Right atrium auricular region (tissue), 2 donors: ENCODE measurements at places on chromosomes 3 and 15.

- H3K27me3 ChIP-seq, result no peaks in the 10 kb centered on the region
- H3K4me1 ChIP-seq, result no peaks in the 10 kb centered on the region
- H3K4me3 ChIP-seq, result no peak overlapping the region
- DNase-seq, result no peak
- H3K36me3 ChIP-seq, result no peaks in the 10 kb centered on the region
Observed at GRCh38 chr15:101520395-101520794, 30.9 kb upstream of the PCSK6 start.

DNA sequence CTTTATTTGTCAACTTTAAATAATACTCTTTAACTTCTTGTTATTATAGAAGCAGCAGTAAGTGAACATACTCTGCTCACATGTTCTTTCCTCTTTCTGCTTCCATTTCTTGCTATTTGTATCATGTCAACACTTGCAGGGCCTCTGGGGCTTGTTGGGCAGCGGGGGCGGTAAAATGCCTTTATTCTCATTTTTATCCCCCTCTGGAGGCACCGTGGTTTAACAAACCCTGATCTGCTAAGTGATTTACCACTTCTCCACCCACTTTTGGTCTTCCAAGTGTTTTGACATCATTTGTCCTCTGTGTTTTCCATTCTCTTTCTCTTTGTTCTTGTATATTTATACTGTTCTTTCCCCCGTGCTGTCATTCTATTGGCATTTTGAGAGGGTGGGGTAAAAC, 33.9 kb downstream of the SCN10A start:
- H3K36me3 ChIP-seq, result no peaks in the 10 kb centered on the region
- no peaks in the 10 kb centered on the region for H3K27me3 ChIP-seq
- H3K27ac ChIP-seq, result no peak overlapping the region
- H3K4me1 ChIP-seq, result no peaks in the 10 kb centered on the region
- H3K4me3 ChIP-seq, result no peak overlapping the region
- DNase-seq, result no peak

DNA sequence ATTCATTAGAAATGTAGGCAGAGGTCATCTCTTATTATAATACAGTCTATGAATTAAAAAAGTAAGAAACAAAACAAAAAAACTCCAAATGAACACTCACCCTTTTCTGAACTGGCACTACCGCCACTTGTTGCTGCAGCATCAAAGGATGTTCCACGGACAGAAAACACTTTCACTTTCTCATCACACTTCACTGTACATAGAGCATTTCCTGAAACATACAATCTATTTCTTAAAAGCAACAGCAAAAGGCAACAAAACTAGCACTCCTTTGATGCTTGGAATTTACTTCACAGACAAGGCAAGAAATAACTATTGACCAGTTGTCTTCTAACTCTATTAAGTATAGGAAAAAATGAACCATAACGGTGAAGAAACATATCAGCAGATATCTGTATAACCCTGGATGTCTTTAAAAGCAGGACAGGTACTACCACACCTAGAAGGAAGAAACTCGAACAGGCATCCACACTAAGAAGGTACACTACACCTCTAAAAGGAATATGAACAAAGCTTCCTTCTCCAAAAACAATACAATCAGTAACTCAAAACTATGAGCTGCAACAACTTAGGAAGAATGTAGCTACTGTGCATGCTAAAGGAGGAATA, 24.9 kb downstream of the ETFA start:
- no peak overlapping the region for H3K4me3 ChIP-seq
- H3K27ac ChIP-seq, result no peak overlapping the region
- no peaks in the 10 kb centered on the region for H3K4me1 ChIP-seq
- no peaks in the 10 kb centered on the region for H3K27me3 ChIP-seq

- no peaks in the 10 kb centered on the region for H3K36me3 ChIP-seq
- H3K4me1 ChIP-seq, result no peaks in the 10 kb centered on the region
- no peaks in the 10 kb centered on the region for H3K27me3 ChIP-seq
- no peak overlapping the region for H3K27ac ChIP-seq
Observed at GRCh38 chr3:74850381-74850780, 235.9 kb upstream of the CNTN3 start.

DNA sequence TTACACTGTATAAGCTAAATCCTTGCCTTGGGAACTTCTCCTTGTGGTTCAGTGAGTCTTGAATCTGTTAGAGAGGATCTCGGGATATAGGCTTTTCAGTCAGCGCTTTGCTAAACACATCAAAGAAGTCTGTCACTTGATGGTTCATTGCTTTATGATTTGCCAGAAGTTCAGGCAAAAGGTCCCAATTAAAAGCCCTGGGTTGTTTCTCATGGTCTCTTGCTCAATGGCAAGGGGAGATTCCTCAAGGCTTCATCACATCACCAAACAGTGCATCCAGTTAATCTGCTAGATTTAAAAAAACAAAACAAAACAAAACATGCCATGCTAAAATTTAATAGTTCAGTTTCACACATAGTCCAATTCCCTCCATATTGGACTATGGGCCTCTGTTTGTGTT, 114.8 kb downstream of the FILIP1L start:
- no peak overlapping the region for H3K4me3 ChIP-seq
- H3K4me1 ChIP-seq, result no peaks in the 10 kb centered on the region
- no peaks in the 10 kb centered on the region for H3K27me3 ChIP-seq
- DNase-seq, result no peak
- H3K36me3 ChIP-seq, result no peaks in the 10 kb centered on the region

GRCh38 chr15:77474310-77474988, 53.8 kb downstream of the HMG20A start:
- no peak overlapping the region for H3K4me3 ChIP-seq
- H3K4me1 ChIP-seq, result no peaks in the 10 kb centered on the region
- no peak for DNase-seq
- peaks cover 43% of the 10 kb centered on the region for H3K36me3 ChIP-seq
- H3K27ac ChIP-seq, result peak overlapping the region; percentile 83

DNA sequence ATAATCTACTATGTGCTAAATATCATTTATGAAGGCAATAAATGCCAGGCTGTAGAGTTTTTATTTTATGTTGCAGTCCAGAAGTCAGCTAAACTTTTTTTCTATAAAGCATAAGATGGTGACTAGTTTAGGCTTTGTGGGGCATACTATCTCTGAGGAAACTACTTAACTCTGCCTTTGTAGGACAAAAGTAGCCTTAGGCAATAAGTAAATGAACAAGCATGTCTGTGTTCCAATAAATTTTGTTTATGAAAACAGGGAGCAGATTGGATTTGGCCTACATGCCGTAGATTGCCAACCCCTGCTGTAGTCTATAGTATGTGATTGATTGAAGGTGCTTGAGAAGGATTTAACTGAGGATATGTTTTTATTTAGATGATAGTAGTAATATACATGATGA, 502.5 kb upstream of the NAALADL2 start:
- H3K27me3 ChIP-seq, result no peaks in the 10 kb centered on the region
- no peak for DNase-seq
- H3K4me1 ChIP-seq, result no peaks in the 10 kb centered on the region
- H3K4me3 ChIP-seq, result no peak overlapping the region
